ENCODE measurements at places on chromosomes 4 and X.

- no peak for DNase-seq
Measured at GRCh38 chr4:152232271-152232670, 303.6 kb downstream of the FBXW7 start.

GRCh38 chrX:132751063-132751690 lies 207.3 kb downstream of the HS6ST2 start:
- no peak for DNase-seq

DNA sequence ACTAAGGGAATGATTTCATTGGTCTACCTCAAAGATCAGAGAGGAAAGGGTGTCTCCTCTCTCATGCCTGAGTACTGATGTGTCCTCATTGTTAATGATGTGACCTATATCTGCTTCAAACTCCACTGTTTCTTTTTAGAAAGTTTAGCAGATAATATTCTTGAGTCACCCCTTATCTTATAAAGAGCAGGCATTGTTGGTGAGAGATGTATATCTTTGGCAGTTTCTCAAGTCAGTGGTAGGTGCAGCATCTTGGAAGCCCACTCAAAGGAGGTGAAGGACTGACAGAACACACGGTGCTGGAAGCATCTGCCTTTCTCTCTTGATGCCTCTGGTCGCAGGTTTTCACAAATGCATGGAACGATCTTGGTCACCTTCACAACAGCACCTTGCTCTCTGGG lies 71.2 kb downstream of the ZNF518B start:
- DNase-seq = no peak

- no peak for DNase-seq
Measured at GRCh38 chr4:60223208-60223923, 976.8 kb upstream of the ADGRL3 start.

- no peak for DNase-seq
Measured at GRCh38 chr4:186150926-186151325, 40.4 kb upstream of the CYP4V2 start.

DNA sequence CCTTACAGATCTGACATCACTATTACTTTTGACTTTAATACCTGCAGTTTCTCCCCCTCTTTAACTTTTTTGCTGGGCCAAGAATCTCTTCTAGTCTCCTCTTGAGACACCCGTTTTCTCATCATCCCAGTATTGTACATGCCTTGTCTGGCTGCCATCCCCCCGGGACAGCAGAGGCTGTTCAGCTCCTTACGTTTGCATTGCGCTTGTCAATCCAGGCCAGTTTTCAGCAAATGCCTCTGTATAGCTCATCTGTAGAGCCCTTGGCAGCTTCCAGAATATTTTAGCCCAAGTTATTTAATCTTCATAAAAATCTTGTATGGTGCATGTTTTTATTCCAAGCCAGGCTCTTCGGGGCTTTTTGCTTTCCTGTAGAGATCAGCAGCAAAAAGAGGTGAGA lies 22.3 kb upstream of the HOPX start:
- DNase-seq = no peak

GRCh38 chr4:165877286-165877685 lies 4.2 kb downstream of the TLL1 start:
- no peak for DNase-seq

DNA sequence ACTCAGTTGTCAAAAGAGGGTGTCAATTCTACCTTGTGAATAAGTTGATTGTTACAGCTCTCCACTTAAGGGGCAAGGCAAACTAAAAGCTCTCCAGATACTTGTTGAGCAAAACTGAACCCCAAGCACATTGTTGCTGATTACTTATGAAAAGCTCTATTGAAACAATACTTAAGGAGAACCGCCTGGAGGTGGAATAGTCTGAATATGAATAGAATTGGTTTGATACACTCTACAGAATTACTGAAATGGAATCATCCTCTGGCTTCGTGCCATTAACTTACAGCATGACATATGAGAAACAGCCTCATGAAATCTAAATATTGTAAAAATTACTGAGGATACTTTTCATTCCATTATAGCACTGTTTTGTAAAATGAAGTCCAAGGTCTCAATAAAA lies 127.0 kb upstream of the SH3RF1 start:
- no peak for DNase-seq

DNA sequence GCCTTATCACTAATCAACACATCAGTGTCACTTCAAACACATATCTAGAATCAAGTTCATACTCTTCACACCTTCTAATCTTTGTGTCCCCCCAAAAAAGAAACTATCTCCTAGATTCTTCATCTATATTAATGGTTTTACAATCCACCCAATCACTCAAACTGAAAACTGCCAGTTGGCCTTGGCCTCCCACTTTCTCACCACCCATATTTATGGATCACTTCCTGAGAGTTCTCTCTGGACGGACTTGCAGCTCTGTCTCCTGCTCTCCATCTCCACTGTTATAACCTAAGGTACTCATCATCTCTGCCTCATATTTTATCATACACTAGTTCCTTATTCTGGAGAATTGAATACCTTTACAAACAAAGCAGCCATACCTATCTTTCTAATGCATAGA lies 106.1 kb upstream of the ATOH1 start:
- DNase-seq = no peak

DNA sequence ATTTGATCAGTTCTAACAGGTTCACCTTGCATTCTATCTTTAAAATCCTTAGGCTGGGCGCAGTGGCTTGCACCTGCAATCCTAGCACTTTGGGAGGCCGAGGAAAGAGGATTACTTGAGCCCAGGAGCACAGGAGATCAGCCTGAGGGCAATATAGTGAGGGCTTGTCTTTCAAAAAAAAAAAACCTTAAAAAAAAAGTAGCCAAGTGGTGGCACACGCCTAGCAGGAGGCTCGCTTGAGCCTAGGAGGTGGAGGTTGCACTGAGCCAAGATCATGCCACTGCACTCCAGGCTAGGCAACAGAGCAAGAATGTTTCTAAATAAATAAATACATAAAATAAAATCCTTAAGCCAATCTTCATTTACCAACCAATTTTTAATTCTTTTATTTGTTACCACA lies 75.6 kb downstream of the PRSS12 start:
- DNase-seq = no peak

DNA sequence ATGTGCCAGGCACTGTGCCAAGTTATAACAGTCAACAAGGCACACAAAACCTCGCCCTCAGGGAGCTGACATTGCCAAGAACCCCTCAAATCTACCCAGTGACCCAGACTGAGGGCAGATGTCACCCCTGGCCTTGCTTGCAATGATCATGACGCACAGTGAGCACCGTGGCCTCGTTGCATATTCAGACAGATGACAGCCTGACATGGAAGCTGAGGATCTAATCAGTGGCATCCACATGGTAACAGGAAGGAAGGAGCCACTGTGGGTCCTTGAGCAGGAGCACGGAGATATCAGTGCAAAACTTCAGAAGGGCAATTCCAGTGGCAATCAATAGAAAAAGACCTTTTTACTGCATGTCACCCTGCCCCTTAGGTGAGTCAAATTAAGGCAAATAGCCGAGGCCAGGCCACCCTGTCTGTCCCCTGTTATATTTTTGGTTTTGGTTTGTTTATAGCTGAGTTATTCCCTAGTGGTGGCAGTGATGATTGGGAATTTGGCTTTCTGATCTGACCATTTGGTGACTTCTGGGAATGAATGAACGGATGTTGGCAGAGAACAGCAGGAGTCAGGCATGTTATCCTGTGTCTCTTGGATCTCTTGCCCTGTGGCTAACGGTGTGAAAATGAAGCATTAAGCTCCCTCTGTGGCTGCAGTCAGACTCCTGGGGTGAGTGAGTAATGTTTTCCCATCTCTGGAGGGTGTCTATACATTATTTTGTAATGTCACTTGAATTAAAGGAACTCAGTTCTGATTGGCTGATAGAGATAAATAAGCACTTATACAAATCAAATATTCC lies 20.4 kb downstream of the WDR13 start:
- no peak for DNase-seq

GRCh38 chrX:118872102-118872566 lies 48.5 kb downstream of the ZCCHC12 start:
- DNase-seq = no peak

- no peak for DNase-seq
Measured at GRCh38 chr4:85459736-85460135, 15.2 kb upstream of the ARHGAP24 start.

DNA sequence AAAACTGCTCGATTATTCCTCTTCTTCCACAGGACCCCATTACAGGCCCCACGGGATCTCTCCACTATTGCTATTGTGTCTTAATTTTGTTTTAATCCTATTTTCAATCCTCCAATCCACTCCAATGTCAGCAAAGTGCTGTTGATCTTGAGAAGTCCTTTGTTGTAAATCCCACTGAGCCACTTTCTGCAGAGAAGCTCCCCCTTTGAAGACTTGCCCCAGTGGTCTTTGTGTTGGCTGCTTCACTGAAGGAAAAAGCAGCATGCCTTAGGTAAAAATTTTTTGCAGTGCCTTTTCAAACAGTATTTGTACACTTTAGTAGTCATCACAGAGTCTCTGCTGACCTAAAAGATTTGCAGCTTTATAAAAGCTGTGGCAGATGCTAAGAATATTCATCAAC lies 252.0 kb upstream of the SLC7A11 start:
- no peak for DNase-seq

GRCh38 chrX:115642895-115643530 lies 82.0 kb downstream of the PLS3 start:
- no peak for DNase-seq

- DNase-seq = no peak
Measured at GRCh38 chr4:141132072-141132708, 1.1 kb downstream of the RNF150 start.

GRCh38 chrX:154727871-154728270 lies 23.0 kb downstream of the GAB3 start:
- peak; percentile 51 for DNase-seq

GRCh38 chr4:10612476-10612875 lies 72.1 kb downstream of the CLNK start:
- DNase-seq = no peak

DNA sequence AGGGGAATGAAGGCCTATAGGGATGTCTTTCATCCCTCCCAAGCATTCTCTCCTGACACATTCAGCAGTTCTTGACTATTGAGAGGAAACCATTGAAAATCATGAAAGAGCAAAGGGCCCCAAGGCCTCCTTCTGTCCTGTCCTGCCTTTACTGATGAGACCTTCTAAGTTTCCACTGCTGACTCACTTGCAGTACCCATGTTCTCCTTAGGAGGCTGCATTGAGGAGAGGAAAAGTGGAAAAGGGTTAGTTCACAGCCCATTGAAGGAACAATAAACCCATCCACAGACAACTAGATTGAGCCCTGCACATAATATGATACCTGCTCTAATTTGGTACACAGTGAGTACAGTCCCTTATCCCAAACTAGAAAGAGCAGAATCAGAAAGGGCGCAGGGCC lies 115.1 kb upstream of the PNPLA4 start:
- DNase-seq = no peak

GRCh38 chr4:89753601-89754066 lies 83.3 kb downstream of the SNCA start:
- no peak for DNase-seq

DNA sequence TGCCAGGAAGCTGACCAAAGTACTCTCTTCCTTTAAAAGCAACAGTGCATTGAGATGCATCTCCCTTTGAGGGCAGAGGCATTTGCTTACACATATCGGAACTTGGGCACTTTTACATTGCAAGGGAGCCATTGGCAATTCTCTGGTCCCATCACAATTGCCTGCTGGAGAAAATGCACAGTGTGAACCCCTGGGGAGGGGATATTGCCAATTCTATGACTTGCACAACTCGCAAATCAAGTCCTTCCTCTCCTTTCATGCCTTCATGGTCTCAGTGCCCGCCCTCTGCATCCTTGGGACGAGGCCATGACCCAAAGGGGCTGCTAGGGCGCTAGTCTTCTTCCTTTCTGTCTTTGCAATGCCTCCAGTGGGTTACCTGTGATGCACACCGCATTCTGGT lies 14.9 kb upstream of the PDZD4 start:
- DNase-seq = no peak

- DNase-seq = no peak
Measured at GRCh38 chr4:41734371-41734770, 14.2 kb downstream of the PHOX2B start.

DNA sequence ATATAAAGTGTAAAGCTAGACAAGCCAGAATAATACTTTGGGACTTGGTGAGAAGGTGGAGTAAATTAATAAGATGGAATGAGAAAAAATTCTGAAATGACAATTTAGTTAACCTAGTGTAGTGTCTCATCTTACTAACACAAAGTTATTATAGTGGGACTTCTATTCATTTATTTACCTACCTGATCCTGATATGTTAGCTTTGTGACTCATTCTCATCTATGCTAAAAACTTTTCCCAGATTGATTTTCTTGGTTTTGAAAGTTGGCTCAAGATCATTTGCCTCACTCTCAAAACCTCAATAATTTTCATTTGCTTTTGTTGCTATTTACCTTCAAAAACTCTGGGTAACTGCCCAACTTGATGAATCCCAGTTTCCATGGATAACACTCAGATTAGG lies 698.6 kb downstream of the SH3BGRL start:
- no peak for DNase-seq

GRCh38 chr4:113064244-113064643 lies 14.8 kb downstream of the ANK2 start:
- no peak for DNase-seq

- DNase-seq = no peak
Measured at GRCh38 chrX:134482371-134482770, 22.4 kb downstream of the HPRT1 start.

GRCh38 chrX:66030505-66031317 lies 9.2 kb downstream of the VSIG4 start:
- DNase-seq = no peak

- DNase-seq = no peak
Measured at GRCh38 chrX:123740536-123740935, 7.7 kb upstream of the THOC2 start.
